ENCODE measurements at places on chromosomes 11 and 22. TPM values are rescaled to one million over a fixed set of nuclear protein-coding genes. Genes with fewer than 3 reads are reported as not detected.

- DNase-seq, result no peak
- H3K4me1 ChIP-seq, result peaks cover 13% of the 10 kb centered on the region
- H3K27me3 ChIP-seq, result no peaks in the 10 kb centered on the region
- H3K27ac ChIP-seq, result no peak overlapping the region
- H3K4me3 ChIP-seq, result no peak overlapping the region
These were observed 6.5 kb downstream of the ZDHHC24 start for GRCh38 chr11:66539170-66539869.

DNA sequence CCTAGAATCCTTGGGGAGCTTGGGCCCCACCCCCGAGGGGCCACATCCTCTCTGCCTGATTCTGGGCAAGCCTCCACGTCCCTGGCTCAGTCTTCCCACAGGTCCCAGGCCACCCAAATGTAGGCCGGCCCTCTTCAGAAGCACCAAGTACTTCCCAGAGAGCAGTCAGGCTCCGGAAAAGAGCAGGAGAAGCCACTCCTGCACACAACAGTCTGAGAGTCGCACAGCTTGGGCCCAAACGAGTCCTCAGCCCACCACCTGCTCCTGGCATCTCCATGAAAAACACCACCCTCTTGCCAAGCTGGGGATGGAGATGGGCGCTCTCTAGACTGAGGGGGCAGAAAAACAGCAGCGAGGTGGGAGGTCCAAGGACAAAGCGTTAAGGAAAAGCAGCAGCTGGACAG is 15.4 kb downstream of the EHD1 start:
- H3K4me3 ChIP-seq, result peak overlapping the region; percentile 10
- peaks cover 17% of the 10 kb centered on the region for H3K36me3 ChIP-seq
- DNase-seq, result no peak
- H3K4me1 ChIP-seq, result peaks cover 100% of the 10 kb centered on the region
- peak overlapping the region; percentile 93 for H3K27ac ChIP-seq

DNA sequence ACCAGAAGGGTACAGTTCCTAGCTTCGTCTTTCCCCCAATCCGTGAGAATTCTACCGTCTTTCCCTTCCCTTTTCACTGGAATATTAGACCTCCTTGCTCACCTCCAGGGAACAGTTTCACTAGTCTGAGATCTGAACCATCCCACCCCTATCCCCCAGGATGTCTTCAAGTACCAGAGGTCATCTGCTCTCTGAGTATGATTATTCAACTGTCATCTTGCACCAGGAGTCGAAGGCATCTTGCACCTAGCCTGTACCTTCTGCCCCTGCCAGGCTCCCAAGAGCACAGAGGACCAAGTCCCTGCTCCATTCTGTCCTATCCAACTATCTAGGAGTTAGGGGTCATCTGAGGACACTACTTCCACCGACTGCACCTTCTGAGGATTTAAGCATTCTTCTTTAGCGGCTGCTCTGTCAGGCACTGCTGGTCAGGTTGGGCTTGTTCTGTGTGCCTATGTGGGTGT is 804 bp downstream of the ACER3 start:
- peak overlapping the region; percentile 86 for H3K4me3 ChIP-seq
- DNase-seq, result no peak
- H3K4me1 ChIP-seq, result peaks cover 29% of the 10 kb centered on the region
- no peaks in the 10 kb centered on the region for H3K36me3 ChIP-seq
- no peaks in the 10 kb centered on the region for H3K27me3 ChIP-seq

- no peaks in the 10 kb centered on the region for H3K27me3 ChIP-seq
- peak overlapping the region; percentile 66 for H3K27ac ChIP-seq
- H3K4me3 ChIP-seq, result no peak overlapping the region
- H3K36me3 ChIP-seq, result peaks cover 34% of the 10 kb centered on the region
- peaks cover 37% of the 10 kb centered on the region for H3K4me1 ChIP-seq
These were observed 8.6 kb downstream of the SNAP29 start for GRCh38 chr22:20867179-20868024.

- peaks cover 32% of the 10 kb centered on the region for H3K4me1 ChIP-seq
- no peaks in the 10 kb centered on the region for H3K27me3 ChIP-seq
- H3K27ac ChIP-seq, result no peak overlapping the region
- no peak overlapping the region for H3K4me3 ChIP-seq
- no peak for DNase-seq
These were observed 352.8 kb upstream of the FAT3 start for GRCh38 chr11:91871791-91872190.

DNA sequence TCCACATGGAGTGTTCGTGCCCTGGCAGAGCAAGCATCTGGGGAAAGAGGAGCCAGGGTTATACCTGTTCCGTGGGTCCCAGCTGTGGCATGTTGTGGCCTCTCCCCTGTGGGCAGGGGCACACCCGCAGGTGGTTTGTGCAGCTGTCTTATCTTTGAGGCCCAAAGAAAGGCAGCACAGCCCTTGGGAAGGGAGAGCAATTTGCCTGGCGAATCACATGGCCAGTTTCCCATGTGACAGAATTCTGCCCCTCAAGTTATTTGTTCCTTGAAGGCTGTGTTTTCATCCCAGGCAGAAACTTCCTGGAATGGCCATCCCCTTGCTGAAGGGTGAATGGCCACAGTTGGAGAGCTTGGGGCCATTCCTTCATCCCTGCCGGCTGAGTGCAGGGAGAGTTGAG is 16.4 kb upstream of the COX8A start:
- no peaks in the 10 kb centered on the region for H3K27me3 ChIP-seq
- DNase-seq, result no peak
- peaks cover 33% of the 10 kb centered on the region for H3K36me3 ChIP-seq
- H3K4me1 ChIP-seq, result peaks cover 9% of the 10 kb centered on the region
- H3K27ac ChIP-seq, result no peak overlapping the region

- H3K4me1 ChIP-seq, result peaks cover 20% of the 10 kb centered on the region
- peaks cover 28% of the 10 kb centered on the region for H3K36me3 ChIP-seq
- no peak overlapping the region for H3K4me3 ChIP-seq
- DNase-seq, result no peak
These were observed 4.6 kb upstream of the CST6 start for GRCh38 chr11:66007201-66007634.

GRCh38 chr22:47837703-47838102 is 1075.3 kb downstream of the TBC1D22A start:
- no peak overlapping the region for H3K27ac ChIP-seq
- DNase-seq, result no peak
- H3K4me1 ChIP-seq, result no peaks in the 10 kb centered on the region
- H3K4me3 ChIP-seq, result no peak overlapping the region
- no peaks in the 10 kb centered on the region for H3K27me3 ChIP-seq

- H3K27ac ChIP-seq, result no peak overlapping the region
- peaks cover 9% of the 10 kb centered on the region for H3K4me1 ChIP-seq
- H3K27me3 ChIP-seq, result peaks cover 31% of the 10 kb centered on the region
- H3K4me3 ChIP-seq, result peak overlapping the region; percentile 55
- no peak for DNase-seq
- no peaks in the 10 kb centered on the region for H3K36me3 ChIP-seq
These were observed 13.3 kb upstream of the CACNA1I start for GRCh38 chr22:39556970-39557841.

DNA sequence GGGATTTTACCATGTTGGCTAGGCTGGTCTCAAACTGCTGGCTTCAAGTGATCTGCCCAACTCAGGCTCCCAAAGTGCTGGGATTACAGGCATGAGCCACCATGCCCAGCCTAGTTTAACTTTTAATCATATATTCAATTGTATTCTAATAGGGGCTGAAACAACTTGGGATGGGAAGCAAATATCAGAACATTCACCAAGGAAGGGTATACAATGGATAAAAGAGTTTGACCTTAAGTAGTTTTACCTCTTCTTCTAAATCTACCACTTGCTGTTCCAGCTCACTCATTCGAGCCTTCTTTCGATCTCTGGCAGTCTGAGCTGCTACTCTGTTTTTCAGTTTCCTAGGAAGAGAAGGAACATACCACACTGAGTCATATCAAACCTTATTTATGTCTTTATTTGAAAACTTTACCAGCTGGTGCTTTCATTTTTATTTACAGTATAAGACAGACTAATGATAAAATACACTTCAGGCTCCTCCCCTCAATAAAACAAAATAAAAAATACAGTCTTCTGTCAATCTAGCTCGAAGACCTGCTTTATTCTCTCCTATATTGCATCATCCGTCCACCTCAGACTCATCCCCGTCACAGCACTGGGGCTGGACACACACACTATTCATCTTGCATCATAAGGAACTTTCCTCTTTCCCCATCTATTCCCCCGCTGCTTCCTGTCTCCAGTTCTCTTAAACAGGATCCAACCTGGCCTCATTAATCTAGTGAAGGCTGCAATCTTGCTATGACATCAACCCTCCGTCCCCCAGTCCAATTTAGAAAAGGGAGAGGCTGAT is 1.4 kb downstream of the XBP1 start:
- H3K4me1 ChIP-seq, result peaks cover 65% of the 10 kb centered on the region
- H3K36me3 ChIP-seq, result peaks cover 33% of the 10 kb centered on the region
- H3K4me3 ChIP-seq, result peak overlapping the region; percentile 94
- DNase-seq, result peak; percentile 92
- peak overlapping the region; percentile 99 for H3K27ac ChIP-seq

GRCh38 chr22:41237036-41237706 is 3.6 kb downstream of the CHADL start:
- peaks cover 31% of the 10 kb centered on the region for H3K4me1 ChIP-seq
- peak overlapping the region; percentile 61 for H3K4me3 ChIP-seq
- no peaks in the 10 kb centered on the region for H3K27me3 ChIP-seq
- no peak overlapping the region for H3K27ac ChIP-seq

GRCh38 chr11:113673550-113674396 is 32.3 kb downstream of the TMPRSS5 start:
- no peaks in the 10 kb centered on the region for H3K4me1 ChIP-seq
- no peaks in the 10 kb centered on the region for H3K27me3 ChIP-seq
- H3K36me3 ChIP-seq, result no peaks in the 10 kb centered on the region
- no peak overlapping the region for H3K27ac ChIP-seq
- DNase-seq, result no peak

GRCh38 chr22:27870234-27871191 is 48.5 kb downstream of the PITPNB start:
- peaks cover 9% of the 10 kb centered on the region for H3K36me3 ChIP-seq
- no peaks in the 10 kb centered on the region for H3K27me3 ChIP-seq
- H3K4me1 ChIP-seq, result peaks cover 80% of the 10 kb centered on the region
- no peak for DNase-seq
- peak overlapping the region; percentile 85 for H3K27ac ChIP-seq

DNA sequence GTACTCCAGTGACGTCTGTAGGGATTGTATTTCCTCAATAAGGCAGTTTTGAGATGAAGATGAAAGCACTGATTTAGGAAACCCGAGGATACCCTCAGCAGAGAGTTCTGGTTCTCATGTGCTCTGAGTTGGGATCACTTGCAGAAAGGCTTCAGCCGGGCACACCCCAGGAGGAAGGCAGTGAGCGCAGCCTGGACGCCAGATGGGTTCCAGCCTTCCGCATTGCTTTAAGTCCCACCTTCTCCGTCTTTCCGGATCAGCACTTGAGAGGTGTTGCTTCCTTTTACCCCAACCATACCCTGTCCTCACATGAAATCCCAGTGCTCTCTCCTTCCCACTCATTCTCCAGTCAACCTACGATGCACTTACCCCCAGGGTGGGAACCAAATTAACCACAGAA is 239.5 kb upstream of the CADM1 start:
- no peak overlapping the region for H3K4me3 ChIP-seq
- H3K36me3 ChIP-seq, result no peaks in the 10 kb centered on the region
- DNase-seq, result no peak
- no peaks in the 10 kb centered on the region for H3K27me3 ChIP-seq

The OVCH2 gene
- not detected for total RNA-seq

The RCOR2 gene
- total RNA-seq, result not detected

The FBLN1 gene
- 534 TPM for total RNA-seq

The CD3E gene
- 2.8 TPM for total RNA-seq

The SHISAL1 gene
- 10.1 TPM for total RNA-seq

The NXPE2 gene
- total RNA-seq, result 0.42 TPM

The ANO1 gene
- total RNA-seq, result 44.4 TPM
